ENCODE measurements at places on chromosomes 12 and 14. TPM values are rescaled to one million over a fixed set of nuclear protein-coding genes. Genes with fewer than 3 reads are reported as not detected.

Gene TPH2
- total RNA-seq: not detected

GRCh38 chr12:6700646-6701051, at the start of gene PIANP:
Gene PIANP (minus strand): TSS chr12:6700815. CDS start chr12:6698061, 2,754 bp downstream.
- peak; percentile 66 for DNase-seq

- peak; percentile 98 for DNase-seq
Measured at GRCh38 chr12:133080026-133080367, 726 bp upstream of the ZNF140 start.

Gene ASB2
- 44.6 TPM for total RNA-seq

DNA sequence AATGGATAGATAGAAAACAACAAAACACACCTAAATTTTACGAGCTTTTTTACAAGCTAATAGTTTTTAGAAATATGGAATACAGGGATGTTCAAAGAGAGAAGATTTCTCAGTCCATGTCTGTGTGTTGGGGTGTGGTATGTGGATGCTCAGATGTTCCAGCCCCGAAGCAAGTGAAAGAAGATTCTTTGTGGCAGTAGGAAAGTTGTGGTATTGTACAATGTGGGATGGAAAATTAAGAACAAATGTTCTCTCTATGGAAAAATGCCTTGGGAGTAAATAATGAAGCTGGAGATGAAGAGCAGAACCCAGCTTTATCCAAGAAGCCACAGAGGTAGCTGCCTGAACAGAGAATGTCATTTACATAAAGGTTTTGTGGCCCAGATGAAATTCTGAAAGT, 150.3 kb upstream of the PRKD1 start:
- no peak for DNase-seq

Gene LRP1-AS
- not detected for total RNA-seq

GRCh38 chr12:104828015-104828414, 130.1 kb downstream of the SLC41A2 start:
- DNase-seq: no peak

Gene PRIM1
- 74.5 TPM for total RNA-seq

Gene CD4
- total RNA-seq: 290 TPM

Gene ABCD2
- 4.8 TPM for total RNA-seq

GRCh38 chr12:102478405-102479098, 1.8 kb downstream of the IGF1 start:
- peak; percentile 53 for DNase-seq

Gene TDRD9
- total RNA-seq: 0.19 TPM

GRCh38 chr12:119369907-119370546, 35.5 kb downstream of the CCDC60 start:
- no peak for DNase-seq

- DNase-seq: no peak
Measured at GRCh38 chr14:32561520-32561919, 232.4 kb downstream of the AKAP6 start.

Gene NKX2-1
- total RNA-seq: not detected

DNA sequence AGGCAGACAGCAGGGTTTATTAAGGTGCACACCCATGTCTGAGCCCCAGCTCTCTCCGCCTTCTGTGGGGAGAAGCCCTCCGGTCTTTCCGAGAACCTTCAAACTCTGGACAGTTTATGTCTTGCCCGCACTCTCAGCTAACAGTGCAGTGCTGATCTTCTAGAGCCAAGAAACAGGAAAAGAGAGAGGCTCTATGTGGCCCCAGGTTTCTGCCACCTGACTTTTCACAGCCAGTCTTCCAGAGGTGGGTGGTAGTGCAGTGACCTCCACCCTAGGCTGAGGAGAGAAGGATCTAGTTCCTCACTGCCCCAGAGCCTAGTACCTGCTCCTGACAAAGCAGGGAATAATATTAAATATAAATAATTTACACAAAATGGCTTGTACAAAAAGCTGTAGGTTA, 4.0 kb upstream of the SLC22A17 start:
- no peak for DNase-seq

- DNase-seq: no peak
Measured at GRCh38 chr14:101088714-101089113, 185.2 kb upstream of the RTL1 start.

Gene CLEC9A
- not detected for total RNA-seq

Gene EFS
- not detected for total RNA-seq

- peak; percentile 71 for DNase-seq
Measured at GRCh38 chr14:20680843-20681347, 3.5 kb upstream of the RNASE4 start.

DNA sequence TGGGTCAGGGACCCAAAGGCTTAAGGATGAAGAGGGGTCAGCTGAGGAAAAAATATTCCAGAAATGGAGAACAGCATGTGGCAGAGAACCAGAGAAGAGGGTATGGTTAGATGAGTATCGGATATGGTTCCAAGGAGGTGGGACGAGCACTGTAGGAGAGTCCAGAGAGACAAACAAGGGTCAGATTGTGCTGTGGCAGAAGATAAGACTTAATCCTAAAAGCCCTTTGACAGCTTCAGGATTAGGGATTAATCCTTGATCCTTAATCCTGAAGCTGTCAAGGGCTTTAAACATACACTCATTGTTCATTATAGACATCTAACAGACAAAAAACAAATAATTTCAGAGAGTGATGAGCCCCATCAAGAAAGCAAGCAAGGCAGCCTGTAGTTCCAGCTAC, 124.0 kb downstream of the SPTSSA start:
- no peak for DNase-seq

DNA sequence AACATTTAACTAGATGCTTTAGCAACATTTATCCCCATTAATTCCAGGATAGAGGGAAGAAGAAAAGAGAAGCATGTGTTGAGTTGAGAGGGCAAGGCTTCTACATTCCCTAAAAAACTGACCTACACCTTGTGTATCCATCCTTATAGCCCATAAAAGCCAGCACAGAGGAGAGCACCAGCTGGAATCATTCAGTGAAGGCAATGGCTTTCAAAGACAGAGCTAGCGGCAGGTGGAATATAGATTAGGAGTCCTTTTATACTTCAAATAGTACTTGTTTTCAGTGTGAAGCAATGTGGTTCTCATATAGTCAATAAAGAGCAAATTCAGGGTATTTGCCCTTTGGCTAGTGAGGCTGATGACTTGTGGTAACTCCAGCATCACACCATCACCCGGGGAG, 94.4 kb downstream of the TBC1D30 start:
- DNase-seq: no peak

GRCh38 chr14:98913967-98914650, 357.9 kb downstream of the BCL11B start:
- no peak for DNase-seq
